ENCODE measurements at places on chromosomes 13 and 19.

GRCh38 chr19:49999371-50000010 is 25.7 kb downstream of the VRK3 start:
- DNase-seq: no peak

DNA sequence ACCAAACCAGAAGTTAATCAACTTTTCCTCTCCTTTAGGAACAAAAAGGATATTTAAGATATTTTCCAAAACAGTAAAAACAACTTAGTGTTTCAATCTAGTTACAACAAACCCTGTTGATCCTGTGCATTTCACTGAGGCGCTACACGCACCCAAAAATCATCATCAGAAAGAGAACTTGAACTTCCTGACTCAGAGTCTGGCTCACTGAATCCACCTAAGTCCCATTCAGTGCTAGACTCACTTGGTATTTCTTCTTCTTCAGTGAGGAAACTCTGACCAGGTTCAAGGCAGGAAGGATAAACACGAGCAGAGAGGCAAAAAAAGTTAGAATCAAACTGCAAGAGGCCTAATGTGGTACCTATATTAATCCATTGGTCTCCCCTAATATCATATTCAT is 2.2 kb downstream of the KBTBD6 start:
- DNase-seq: no peak

GRCh38 chr19:15468675-15469512 is 4.5 kb upstream of the RASAL3 start:
- DNase-seq: no peak

DNA sequence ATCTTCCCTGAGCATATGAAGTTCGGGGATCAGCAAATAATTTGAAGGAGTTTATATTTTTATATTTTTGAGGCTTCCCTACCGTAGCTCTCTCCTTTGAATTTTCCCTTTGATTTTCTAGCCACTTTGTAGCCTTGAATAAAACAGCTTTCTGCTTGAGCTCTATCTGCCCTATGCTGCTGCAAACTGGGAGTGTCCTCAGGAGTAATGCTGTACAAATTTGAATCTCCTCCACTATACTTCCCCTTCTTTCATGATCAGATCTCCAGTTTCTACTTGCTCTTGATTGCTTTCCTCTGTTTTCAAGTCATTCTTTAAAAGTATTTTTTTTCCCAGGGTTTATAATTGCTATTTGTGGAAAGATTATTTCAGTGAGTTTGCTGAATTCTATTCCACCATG is 14.6 kb downstream of the PDS5B start:
- DNase-seq: no peak

DNA sequence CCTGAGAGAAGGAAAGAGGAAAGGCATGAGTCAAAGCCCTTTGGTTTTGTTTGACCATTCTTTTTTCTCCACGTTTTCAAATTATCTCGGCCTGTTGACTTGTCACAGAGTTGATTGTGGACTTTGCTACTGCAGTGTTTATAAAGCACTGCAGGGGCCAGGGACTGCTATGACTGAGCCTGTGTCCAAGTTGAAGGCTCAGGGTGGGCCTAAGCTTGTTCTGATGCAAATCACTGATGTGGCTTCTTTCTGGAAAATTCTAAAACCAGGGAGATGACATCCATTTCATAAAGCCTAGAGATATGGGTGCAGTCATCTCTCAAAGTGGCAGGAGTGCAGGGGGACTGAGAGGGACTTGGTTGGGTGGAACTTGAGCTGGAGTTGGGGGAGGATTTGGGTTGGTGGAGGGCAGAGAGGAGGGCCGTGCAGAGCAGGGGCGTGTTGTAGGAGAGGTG is 1.2 kb upstream of the CXCL17 start:
- DNase-seq: no peak

DNA sequence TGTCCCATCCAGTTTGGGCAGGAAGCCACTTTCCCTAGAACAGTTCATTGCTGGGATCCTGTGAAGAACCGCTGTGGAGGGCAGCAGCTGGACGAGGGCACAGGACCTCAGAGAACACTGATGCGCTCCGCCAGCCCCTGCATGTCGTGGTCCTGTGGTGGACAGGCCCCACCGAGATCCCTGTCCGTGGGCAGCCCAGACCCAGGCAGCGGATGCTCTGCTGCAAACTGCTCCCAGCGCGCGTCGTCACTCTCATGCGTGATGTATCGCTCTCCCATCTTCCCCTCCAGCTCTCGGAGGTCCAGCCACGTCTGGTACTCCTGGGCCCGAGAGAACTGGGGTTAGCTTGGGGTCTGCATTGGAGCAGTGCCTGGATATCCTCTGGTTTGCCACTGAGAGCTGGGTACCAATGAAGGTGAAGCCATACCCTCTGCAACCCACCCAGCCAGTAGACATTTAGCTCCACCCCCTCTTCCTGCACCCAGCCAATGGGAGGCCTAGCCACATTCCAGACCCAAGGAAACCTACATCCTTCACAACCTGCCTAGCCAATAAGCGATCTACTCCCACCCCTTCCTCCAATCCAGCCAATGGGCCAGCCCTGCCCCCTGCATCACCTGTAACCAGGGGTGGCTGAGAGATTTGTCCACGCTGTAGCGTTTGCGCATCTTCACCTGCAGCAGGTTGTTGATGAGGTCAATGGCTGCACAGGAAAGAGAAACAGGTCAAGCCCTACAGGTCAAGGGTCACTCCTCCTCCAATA is 13.6 kb upstream of the DACT3 start:
- DNase-seq: no peak

- peak; percentile 11 for DNase-seq
These were observed 36.2 kb upstream of the GARRE1 start for GRCh38 chr19:34217952-34218817.

Data from stimulated activated CD8-positive, alpha-beta memory T cell treated with anti-CD3 and anti-CD28 coated beads, Interleukin-4, amount 100 ng/mL, for 1 hour (primary cell).